ENCODE measurements at places on chromosomes 2 and 18. TPM values are rescaled to one million over a fixed set of nuclear protein-coding genes. Genes with fewer than 3 reads are reported as not detected.

DNA sequence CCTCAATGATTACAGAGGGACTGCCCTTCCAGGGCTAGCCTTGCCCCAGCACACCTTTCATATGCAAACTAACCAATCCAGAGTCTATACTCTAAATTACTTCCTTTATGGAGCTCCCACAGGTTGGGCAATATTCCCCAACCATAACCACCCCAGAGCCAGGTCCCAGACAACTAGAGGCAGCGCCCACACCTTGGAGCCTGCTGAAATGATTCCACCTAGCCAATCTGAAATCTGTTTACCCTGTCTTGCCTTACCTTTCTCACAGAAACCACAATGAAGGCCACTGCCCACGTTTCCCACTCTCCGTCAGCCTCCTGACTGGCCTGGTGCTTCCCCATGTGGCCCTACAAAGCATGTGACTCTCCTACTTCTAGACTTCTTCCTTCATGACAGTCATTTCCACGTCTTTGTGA lies 62.0 kb downstream of the REEP1 start:
- DNase-seq: no peak

DNA sequence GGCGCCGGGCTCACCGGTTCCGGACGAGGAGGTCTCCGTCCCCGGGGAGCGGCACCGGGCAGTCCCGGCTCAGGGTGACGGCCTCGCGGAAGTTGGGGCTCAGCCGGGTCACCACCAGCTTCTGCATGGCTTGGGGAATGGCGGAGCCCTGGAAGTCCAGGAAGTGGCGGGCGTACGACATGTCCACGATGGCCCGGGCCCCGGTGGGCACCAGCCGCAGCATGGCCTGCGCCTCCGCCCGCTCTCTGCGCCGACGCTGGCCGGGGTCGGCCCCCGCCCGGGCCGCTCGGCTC lies 157 bp downstream of the PTGR3 start:
- DNase-seq: no peak

DNA sequence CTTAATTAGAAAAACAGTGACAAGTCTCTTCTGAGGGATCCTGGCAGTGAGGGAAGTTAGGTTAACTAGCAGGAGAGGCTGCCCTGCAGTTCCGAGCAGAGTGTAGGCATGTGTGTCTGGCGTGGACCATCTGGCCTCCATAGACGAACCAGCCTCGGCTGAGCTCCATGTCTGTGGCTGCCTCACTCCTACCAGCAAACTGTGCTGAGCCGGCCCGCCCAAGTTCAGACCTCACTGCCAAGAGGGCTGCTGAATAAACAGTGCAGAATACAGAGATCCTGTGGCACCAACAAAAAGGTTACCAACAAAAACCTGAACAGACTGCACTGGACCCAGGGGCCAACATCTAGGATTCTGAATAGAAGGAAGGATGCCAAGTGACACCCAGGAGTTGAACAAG lies 27.3 kb downstream of the INO80C start:
- no peak for DNase-seq

- DNase-seq: no peak
Measured at GRCh38 chr2:77161009-77161408, 361.2 kb downstream of the LRRTM4 start.

CHST9 gene
- total RNA-seq: not detected

ABCG5 gene
- total RNA-seq: not detected

C1QL2 gene
- total RNA-seq: not detected

SP5 gene
- not detected for total RNA-seq

CIB4 gene
- not detected for total RNA-seq

- DNase-seq: no peak
Measured at GRCh38 chr18:79878741-79879378, 72.6 kb downstream of the SLC66A2 start.

DNA sequence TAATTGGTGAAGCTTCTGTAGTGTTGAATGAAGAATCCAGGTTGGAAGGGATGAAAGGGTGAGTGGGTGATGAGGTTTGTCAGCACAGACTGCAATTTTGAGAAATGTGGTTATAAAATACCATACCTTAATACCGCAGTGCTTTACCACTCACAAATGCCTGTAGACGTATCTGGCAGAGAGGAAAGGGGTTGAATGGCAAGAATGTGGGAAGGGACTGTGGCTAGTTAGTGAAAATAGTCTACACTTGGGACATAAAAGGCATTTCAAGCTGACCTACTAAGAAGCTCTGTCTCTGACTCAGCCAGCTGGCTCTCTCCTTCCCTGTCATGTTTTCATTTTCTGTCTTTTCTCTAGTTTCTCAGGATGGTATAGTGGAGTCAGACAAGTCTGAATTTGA lies 25.1 kb downstream of the CDK15 start:
- DNase-seq: no peak

GRCh38 chr18:3281456-3282400 lies 19.8 kb downstream of the MYL12B start:
- no peak for DNase-seq

DNA sequence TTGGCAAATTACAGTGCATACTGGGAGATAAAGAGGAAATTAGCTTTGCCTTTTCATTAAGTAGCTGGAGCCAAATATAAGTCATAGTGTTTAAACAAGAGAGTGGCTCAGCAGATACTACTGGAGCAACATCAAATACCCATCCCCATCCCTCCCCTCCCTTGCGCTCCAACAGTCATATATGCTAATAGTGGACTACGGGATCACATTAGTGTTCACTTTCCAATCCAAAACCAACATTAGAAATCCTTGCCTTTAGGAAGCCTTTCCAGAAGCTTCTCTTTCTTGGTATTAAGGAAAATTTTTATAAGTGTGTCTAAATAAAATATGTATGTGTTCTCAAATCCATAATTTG lies 1669.3 kb downstream of the SUCLG1 start:
- no peak for DNase-seq

DNA sequence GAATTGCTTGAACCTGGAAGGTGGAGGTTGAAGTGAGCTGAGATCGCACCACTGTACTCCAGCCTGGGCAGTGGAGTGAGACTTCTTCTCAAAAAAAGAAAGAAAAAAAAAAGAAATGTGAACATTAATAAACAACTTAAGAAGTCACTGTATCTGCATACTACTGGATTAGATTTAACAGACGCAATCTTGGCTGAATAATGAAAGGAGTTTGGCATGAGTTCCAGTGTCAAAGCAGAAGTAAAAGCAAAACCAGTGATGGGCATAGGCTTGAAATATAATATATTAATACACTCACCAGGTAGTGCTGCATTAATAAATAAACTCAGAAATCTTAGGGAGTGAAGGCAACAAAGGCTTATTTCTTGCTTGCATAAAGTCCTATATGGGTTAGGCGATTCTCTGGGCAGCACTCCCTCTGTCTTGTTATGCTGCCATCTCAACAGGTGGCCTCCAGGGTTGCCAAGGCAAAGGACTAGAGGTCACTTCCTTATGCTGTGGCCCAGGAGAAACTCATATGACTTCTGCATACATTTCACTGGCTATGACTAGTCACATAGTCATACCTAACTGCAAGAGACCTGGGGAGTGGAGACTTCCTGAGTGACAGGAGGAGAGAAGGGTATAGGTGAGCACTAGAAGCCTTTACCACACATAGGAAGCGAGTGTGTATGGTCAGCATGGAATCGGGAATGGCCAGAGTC lies 296.2 kb upstream of the SPRED2 start:
- DNase-seq: no peak
